ENCODE measurements at places on chromosomes 2 and 18. TPM values are rescaled to one million over a fixed set of nuclear protein-coding genes. Genes with fewer than 3 reads are reported as not detected.
A peak's percentile ranks its signal among the peaks of the same experiment; 100 is the strongest.

GRCh38 chr2:6999211-6999877, 82.1 kb downstream of the RNF144A start:
- no peak for ATAC-seq

GRCh38 chr2:222919841-222920526, 59.1 kb downstream of the ACSL3 start:
- ATAC-seq = no peak

DNA sequence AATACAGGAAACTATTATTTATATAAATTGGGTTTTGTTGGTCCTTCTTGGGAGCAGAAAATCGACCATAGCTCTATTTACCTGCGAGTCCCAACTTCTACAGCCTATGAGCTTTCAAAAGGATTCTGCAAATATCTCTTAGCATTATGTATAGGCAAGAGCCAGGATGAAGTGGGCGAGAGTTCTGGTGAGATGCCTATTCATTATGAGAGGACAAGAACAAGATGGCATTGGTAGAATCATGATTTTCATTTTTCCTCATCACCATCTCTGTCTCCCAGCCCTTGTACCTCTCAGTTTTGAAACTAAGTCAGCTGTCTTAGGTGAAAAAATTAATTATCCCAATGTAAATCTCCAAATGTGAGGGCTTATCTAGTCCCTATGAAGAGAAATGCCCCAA, 25.0 kb downstream of the WIPF1 start:
- peak; percentile 88 for ATAC-seq

GRCh38 chr2:76749858-76750257, 772.3 kb downstream of the LRRTM4 start:
- no peak for ATAC-seq

DNA sequence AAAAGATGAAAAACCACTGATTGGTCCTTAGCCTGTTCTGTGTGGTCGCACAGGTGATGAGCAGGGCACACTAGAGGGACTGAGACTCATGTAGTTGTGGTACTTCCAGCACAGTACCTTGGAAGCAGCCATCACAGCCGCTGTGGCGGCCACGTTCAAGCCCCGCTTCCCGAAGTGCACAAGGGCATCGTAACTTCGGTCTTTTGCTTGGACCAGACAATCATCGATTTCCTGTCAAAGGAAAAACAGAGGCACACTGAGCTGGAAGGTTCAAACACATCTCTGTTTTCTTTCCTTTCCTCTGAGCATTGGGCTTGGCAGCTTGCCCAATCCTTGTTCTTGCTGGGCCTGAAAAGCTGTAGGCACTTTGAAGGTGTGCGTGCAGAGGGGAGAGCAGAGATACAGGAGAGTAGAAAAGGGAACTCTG, 52.6 kb downstream of the MRPL35 start:
- no peak for ATAC-seq

- no peak for ATAC-seq
Observed at GRCh38 chr2:104834431-104835153, 19.3 kb upstream of the POU3F3 start.

- no peak for ATAC-seq
Observed at GRCh38 chr2:42829671-42830440, 37.5 kb upstream of the HAAO start.

- no peak for ATAC-seq
Observed at GRCh38 chr2:83240611-83241010, 1218.5 kb downstream of the SUCLG1 start.

IL36A gene
- not detected for total RNA-seq

SPDYA gene
- total RNA-seq = 3.3 TPM

MBD5 gene
- total RNA-seq = 55.7 TPM
